ENCODE measurements at places on chromosomes 6 and 20.

- DNase-seq: no peak
Measured at GRCh38 chr6:68615938-68616337, 19.1 kb upstream of the ADGRB3 start.

DNA sequence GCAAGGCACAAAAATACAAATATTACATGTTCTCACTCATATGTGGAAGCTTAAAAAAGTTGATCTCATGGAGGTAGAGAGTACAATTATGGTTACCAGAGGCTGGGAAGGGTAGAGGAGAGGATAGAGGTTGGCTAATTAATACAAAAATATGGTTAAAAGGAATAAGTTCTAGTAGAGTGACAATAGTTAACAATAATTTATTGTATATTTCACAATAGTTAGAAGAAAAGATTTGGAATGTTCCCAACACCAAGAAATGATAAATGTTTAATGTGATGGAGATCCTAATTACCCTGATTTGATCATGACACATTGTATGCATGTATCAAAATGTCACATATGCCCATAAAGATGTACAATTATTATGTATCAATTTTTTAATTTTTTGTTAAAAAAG is 1.8 kb downstream of the ALDH8A1 start:
- no peak for DNase-seq

- DNase-seq: no peak
Measured at GRCh38 chr20:57698116-57698866, 11.5 kb downstream of the PMEPA1 start.

DNA sequence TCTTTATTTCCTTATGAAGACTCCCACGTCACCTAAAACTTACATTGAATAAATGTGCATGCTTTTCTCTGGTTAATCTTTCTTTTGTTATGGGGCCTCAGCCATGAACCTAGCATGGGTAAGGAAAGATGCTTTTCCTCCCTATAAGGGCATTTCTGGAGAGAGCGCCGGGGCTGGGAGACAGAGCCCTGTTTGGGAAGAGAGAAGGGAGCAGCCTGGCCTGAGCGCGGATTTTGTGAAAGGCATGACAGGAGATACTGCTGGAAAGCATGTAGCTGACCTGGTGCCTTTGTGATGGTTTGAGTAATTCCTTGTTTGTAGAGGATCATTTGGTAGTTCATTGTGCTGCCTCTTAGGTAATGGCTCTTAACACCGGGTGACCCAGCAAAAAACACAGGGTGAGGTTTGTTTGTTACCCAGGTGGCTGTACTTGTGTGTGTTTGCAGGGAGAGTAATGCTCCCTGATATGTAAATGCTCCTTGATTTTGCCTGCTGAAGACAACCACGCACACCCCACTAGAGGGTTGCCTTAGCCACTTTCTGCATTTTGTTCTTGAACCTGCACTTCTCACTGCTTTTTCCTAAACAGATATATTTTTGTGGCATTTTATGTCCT is 59.2 kb downstream of the ANKRD6 start:
- no peak for DNase-seq

- no peak for DNase-seq
Measured at GRCh38 chr20:5686384-5687105, 63.7 kb upstream of the SHLD1 start.

DNA sequence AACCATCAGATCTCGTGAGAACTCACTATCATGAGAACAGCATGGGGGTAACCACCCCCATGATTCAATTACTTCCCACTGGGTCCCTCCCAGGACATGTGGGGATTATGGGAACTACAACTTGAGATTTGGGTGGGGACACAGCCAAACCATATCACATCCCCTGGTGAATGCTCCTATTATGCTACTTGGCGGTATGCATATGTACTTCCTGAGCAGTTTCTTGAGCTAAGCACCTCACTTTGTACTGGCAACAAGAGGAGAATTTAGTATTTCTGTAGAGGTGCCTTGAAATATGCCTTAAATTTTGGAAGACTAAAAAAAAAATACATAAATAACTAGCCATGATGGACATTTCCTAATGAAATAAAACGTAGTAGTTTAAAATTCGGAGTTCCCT is 327.2 kb upstream of the CITED2 start:
- no peak for DNase-seq

- DNase-seq: no peak
Measured at GRCh38 chr6:90173262-90173925, 123.2 kb downstream of the BACH2 start.

- DNase-seq: peak; percentile 49
Measured at GRCh38 chr6:24949020-24949569, 13.3 kb upstream of the RIPOR2 start.

DNA sequence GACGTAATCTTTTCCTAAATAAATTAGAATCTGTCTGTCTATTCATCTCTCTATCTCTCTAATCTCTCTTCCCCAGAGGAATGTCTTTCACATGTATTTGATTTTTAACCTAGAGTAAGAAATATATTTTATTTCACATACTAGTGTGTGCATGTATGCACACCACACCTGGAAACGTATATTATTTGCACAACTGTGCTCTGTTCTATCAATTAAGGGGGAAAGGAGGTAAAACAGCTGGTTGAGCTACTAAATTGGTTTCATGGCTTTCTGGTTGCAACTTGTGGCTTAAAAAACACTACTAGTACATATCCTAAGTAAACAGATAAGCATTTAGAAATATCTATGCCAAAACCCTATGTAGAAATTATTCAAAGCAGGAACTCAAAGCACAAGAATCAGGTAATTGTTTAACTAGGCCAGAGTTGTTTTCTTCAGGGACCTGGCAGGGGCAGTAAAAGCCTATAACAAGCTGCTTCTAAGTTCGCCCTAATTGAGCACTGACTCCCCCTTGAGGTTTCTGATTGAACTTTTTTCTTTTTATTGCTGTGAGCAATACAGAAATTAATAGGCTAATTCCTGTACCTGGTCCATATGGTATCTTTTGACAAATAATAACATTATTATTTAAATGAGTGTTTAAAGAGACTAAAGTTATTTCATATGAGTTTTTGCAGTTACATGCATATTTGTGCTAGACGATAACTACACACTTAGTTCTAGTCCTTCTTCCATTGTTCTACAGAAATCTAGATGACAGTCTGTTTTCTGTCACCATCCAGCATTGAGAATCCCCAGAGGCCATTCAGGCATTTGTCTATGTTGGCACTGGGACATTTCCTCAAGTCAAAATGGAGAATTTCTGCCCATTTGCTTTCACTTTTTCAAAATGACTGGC is 88.6 kb downstream of the MCHR2 start:
- DNase-seq: no peak

DNA sequence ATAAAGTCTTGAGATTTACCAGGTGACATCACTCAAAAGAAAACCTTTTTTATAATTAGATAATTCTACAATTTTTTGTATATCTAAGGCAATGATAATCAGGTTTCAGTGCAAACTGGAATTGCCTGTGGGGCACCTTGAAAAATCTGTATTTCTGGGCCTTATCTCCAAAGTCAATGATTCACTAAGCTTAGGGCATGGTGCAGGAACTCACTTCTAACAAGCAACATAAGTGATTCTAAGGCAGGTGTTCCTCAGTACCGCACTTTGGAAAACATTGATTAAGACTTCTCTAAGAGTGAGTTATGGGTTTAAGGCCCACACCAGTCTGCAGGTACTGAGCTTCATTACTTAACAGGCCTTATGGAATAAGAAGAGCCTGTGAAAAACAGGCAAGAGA is 115.3 kb downstream of the COL12A1 start:
- no peak for DNase-seq

GRCh38 chr20:43178080-43178479 is 11.6 kb downstream of the PTPRT start:
- DNase-seq: no peak

GRCh38 chr20:58309591-58310290 is at the start of gene RAB22A:
Gene RAB22A, plus strand, starts transcription at chr20:58309715. Its CDS starts 262 bp downstream, at chr20:58309977.
- peak; percentile 84 for DNase-seq

GRCh38 chr20:45156713-45157112 is 18.0 kb upstream of the PI3 start:
- no peak for DNase-seq

GRCh38 chr6:149153693-149154092 is 163.8 kb upstream of the TAB2 start:
- DNase-seq: no peak

DNA sequence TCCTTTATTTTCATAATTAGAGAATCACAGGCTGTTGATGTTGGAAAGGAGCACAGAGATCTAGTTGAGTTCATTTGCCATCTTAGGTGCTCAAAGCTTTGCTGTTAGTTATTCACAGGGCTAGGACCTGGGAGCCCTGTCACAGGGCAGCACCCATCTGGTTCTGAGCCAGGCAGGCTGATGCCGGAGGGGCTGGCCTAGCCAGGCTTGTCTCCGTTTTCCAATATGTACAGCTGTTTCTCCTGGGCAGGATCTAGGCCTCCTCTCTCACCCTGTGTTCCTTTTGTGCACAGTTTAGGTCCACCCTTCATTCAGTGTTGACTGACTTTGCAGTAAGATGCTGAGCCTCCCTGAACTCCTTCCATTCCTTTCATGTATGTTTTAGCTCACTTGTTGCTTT is 33.4 kb downstream of the LRRC1 start:
- DNase-seq: no peak

Measured in activated T-cell treated with anti-CD3 and anti-CD28 coated beads, Interleukin-2, amount 50 U/mL, for 1 hour (primary cell).